ENCODE measurements at places on chromosomes 3 and 15.

DNA sequence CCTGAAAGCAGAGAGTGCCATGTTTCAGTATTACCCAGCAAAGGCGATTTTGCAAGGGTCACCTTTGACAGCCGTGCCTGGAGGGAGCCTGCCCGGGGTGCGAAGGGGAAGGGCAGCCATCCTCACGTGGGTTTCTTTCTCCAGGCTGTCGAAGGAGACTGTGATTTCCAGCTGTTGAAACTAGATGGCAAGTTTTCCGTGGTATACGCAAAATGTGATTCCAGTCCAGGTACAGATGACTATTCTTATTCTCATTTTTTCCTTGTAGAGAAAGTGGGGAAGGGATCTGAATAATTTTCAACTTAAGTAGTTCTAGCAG is 3.4 kb downstream of the AHSG start:
- DNase-seq = no peak

DNA sequence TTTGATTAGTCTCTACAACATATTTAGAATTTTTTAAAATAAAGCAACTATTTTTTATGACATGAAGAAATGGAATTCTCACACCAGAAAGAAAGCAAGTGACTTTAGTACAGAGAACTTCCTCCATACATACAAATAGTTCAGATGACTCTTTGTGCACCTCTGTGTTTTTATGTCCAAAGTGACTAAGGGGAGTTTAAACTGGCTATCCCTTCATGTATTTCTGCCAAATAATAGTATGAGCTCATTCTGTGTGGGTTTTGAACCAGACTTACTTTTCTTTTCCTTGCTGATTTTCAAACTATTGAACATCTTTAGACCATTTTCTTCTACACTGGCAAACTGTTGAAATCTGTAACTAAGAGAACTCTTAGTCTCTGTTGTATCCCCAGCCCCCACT is 196.3 kb downstream of the EPHA3 start:
- DNase-seq = no peak

GRCh38 chr3:21256932-21257331 is 494.1 kb downstream of the ZNF385D start:
- DNase-seq = no peak

DNA sequence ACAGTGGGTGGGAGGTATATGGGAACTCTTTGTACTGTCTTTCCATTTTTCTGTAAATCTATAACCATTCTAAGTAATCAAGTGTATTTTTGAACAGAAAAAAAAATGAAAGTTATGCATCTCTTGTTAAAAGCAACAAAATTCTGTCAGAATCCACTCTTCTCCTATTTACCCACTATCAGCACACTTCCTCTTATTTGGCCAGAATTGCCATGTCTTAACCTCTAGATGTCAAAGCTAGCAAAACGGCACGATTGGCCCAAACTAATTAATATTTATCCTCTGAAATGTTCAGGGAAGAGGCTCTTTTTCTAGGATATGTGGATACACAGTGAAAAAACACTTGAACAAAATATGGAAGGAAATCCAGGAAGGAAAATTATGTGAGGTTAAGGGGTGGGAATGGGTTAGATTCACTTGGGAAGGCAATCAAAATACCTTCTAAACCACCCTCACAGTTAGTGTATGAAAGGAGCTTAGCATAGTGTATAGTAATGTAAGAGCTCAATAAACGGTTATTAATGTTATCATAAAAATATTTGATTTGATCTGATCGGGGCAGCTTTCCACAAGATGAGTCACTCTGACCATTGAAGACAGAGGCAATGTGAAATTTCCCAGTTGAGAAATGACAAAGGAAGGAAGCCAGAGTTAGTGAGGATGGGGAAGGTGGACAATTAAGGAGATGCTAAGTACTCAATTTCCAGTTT is 20.1 kb upstream of the TGFBR2 start:
- no peak for DNase-seq

DNA sequence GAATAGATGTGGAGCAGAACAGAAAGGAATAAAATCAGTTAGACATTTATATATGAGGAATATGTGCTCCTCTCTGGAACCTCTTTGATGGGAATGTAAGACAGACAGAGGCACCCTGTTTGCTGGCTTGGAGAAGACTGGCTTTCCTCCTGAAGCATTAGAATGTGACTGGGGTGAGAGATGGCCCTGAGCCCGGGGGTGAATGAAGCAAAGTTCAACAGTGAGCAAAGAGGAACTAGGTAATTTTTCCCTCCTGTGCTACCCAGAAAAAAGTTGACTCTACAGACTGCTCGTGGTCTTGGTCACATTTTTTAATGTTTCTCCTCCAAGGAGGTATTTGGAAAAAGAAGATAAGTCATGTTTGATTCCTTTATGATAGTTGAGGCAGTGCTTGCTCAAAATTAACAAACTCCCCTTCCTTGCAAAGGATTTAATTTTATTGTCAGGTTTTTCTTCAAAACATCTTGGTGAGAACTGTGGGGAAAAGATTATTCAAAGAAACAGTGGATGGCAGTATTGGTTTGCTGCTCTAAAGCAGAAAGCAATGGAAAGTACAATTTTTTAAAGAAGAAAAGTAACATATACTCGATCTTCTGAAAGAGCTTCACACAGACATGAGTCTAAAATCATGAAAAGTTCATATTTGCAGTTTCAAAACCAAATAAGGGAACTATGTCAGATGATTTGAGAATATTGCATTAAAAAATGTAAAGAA is 370.4 kb upstream of the CDIN1 start:
- peak; percentile 14 for DNase-seq

Data from lung microvascular endothelial cell (primary cell).